CD4-positive, alpha-beta T cell (primary cell): ENCODE measurements at places on chromosomes 2 and 18.

- no peak for DNase-seq
Observed at GRCh38 chr2:29273004-29273684, 157.9 kb downstream of the CLIP4 start.

GRCh38 chr2:200397785-200398184 is 91.3 kb downstream of the SPATS2L start:
- no peak for DNase-seq

DNA sequence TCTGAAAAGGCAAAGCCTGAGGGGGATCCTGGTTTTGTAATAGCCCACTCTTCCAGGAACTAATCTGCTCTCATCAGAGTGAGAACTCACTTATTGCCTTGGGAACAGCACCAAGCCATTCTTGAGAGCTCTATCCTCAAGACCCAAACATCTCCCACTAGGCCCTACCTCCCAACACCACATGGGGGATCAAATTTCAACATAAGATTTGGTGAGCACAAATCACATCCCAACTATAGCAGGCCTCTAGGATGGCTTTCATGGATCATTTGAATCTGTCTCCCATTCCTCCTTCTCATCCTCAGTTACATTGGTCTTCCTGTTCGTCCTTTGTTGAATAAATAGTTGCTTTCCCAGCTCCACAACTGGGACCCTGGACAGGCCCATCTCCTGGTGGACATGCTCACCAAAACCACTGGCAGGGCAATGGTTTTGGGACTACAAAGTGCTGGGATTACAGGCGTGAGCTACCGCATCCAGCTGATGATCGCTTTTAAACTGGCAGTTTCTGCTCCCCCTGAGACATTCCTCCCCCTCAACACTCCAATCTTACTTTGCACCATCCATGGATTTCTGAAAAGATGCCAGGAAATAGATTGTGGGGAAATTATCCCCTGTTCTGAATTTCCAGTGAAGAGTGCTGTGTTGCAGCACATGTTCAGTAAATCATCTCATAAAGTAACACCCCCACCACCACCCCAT is 42.6 kb downstream of the MCFD2 start:
- DNase-seq = no peak

GRCh38 chr2:174681099-174682006 is 82.9 kb downstream of the CHRNA1 start:
- DNase-seq = no peak

- DNase-seq = no peak
Observed at GRCh38 chr18:52766002-52766545, 426.1 kb downstream of the DCC start.

DNA sequence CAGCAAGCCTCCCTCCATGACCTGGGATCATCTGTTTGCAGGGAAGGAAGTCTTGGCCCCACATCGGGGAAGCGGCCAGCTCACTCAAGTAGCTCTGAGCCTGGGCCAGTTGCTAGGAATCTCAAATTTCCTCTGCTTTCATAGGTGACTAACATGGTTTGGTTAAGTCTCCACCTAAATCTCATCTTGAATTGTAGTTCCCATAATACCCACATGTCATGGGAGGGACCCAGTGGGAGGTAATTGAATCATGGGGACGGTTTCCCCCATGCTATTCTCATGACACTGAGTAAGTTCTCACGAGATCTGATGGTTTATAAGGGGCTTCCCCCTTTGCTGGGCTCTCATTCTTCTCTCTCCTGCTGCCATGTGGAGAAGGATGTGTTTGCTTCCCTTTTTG is 75.2 kb downstream of the LBH start:
- DNase-seq = no peak

DNA sequence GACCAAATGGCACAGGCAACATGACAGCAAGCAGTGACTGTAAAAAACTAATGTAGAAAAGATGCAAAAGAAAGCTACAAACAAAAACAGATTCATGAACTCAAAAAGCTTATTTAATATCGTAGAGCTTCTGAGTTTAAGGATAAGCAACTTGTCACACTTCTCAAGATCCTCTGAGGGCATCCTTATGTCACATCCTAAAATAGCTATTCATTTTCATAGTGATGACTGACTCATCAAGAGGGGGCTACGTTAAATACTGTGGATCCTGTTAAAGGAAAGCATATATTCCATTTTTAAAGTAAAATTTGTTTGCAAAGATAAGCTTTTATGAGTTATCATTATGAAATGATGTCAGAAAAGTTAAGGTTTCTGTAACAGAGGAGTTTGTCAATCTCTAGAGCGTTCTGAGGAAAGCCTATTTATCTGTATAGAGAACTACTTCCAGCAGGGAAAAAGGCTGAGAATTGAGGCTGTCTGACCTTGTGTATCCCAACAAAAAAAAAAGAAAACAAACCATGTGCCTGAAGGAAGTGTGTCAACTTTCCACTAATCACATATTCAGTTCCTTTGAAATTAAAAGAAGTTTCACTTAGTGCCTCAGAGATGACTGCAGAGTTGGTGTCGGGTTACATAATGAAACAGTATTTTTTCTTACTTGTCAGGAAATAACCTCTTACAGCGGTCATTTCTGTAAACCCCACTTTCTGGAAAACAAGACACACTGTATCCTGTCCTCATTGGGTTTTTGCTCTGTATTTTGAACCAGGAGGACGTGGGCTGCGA is 115.5 kb downstream of the ESCO1 start:
- no peak for DNase-seq

GRCh38 chr2:218895759-218896500 is 15.3 kb downstream of the WNT10A start:
- DNase-seq = no peak

- DNase-seq = no peak
Observed at GRCh38 chr2:220455351-220455990, 828.0 kb downstream of the SLC4A3 start.

GRCh38 chr2:238426568-238427434 is at the start of gene ASB1:
TSS of gene ASB1 (plus strand) at chr2:238426927. CDS start at chr2:238427071, 144 bp downstream.
- peak; percentile 85 for DNase-seq

GRCh38 chr18:48565105-48565504 is 26.3 kb downstream of the CTIF start:
- no peak for DNase-seq

GRCh38 chr2:37612382-37612781 is 59.1 kb downstream of the CDC42EP3 start:
- no peak for DNase-seq

DNA sequence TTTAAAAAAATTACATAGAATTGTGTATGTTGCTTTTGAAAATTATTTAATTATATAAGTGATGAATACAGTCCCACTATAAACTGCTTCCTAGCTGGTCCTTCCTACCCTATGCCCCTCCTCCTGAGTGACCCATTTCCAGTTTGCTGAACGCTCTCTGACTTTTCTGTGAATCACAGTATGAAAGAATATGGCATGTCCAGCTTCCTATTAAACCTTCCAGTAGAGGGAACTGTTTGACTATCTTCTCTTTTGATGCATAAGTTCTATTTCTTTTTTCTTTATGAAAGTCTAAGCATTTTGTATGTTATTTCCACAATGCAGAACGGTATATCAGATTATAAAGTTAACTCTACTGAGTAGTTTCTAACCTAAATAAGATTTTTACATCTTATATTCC is 41.3 kb downstream of the PSMG2 start:
- DNase-seq = peak; percentile 59

- DNase-seq = no peak
Observed at GRCh38 chr2:172412984-172413492, 14.3 kb upstream of the ITGA6 start.

GRCh38 chr2:29056452-29056851 is 17.9 kb downstream of the PCARE start:
- no peak for DNase-seq

GRCh38 chr2:239272626-239273025 is 128.2 kb downstream of the HDAC4 start:
- DNase-seq = no peak

- DNase-seq = no peak
Observed at GRCh38 chr18:8757396-8757997, 52.1 kb downstream of the MTCL1 start.

DNA sequence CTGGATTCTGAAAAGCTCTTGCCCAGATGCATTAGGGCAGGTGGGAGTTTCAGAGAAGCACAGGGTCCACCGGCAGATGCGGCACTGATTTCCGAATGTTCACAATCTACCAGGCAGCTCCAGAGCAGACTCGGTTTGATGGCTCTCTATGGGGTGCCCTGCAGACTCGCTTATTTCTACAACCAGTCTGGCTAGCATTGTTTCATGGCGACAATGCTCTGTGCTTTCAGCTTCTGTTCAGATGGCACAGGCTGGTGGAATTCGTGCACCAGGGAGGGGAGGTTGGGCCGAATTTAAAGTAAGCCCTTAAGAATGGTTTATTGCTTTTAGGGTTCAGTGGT is 9.9 kb downstream of the MYT1L start:
- no peak for DNase-seq

- DNase-seq = no peak
Observed at GRCh38 chr18:45780568-45780967, 44.9 kb upstream of the SIGLEC15 start.

GRCh38 chr2:18630101-18630500 is 40.7 kb upstream of the NT5C1B start:
- no peak for DNase-seq

DNA sequence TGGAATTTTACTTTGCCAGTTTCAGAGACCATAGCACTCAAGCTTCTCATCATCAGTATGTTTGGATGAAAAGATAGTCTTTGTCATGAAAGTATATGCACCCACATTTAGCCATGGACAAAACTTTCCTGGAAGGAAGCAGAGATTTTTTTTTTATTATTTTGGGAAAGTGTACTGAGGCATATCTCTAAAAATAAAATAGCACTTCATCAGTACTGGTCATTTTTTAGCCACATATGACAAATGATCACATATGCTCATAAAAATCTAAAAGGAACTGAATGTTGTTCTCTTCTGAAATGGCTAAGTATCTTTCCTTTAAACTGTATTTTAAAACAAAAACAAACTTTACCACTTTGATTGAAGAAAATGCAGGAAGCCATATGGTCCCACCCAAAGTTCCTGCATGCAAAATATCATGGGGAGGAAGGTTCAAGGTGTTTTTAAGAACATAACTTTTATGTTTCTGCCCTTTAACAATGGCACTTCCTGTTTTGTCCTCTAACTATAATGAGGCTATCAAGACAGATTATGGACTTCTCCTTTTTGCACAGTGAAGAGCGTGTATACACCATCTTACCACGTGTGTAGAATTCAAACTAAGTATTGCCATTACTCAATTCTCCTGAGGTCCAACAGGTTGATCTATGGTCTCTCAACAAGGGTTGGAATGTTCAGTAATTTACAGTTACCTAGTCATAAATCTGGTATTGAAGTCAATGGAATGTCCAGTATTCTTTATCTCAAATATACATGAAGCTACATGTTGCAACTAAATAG is 77.1 kb upstream of the SLC39A10 start:
- no peak for DNase-seq

DNA sequence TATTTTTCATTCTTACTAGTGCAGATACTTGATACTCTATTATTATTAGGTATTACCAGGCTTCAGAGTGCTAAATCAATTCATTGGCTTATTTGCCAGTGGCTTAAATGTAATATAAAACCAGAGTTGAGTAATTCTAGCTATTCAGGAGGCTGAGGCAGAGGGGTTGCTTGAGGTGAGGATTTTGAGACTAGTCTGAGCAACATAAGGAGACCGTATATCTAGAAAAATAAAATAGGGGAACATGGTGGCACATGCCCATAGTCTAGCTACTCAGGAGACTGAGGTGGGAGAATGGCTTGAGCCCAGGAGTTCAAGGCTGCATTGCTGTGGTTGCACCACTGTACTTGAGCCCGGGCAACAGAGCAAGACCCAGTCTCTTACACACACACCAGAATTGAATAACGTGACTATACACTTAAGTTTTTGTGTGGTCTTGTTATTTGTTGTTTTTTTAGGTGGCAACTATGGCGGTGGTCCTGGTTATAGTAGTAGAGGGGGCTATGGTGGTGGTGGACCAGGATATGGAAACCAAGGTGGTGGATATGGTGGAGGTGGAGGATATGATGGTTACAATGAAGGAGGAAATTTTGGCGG is 4.8 kb downstream of the HNRNPA3 start:
- no peak for DNase-seq

DNA sequence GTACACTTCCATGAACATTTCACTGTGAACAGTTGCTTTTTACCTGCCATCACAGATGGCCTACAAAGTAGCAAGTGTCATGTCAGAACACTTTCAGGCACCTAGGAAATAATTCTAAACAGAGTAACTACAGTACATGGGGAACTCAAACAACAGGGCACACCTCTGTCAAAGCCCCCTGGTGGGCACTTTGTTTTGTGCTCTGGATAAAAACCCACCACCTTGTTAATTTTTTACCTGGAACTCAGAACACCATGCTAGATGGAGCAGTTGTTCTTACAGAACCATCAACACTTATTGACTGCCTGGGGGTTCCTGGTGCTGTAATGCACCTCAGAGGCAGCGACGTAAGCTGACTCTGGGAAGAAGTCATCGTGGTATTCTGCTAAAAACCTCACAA is 2.3 kb downstream of the MSL3B start:
- DNase-seq = no peak

DNA sequence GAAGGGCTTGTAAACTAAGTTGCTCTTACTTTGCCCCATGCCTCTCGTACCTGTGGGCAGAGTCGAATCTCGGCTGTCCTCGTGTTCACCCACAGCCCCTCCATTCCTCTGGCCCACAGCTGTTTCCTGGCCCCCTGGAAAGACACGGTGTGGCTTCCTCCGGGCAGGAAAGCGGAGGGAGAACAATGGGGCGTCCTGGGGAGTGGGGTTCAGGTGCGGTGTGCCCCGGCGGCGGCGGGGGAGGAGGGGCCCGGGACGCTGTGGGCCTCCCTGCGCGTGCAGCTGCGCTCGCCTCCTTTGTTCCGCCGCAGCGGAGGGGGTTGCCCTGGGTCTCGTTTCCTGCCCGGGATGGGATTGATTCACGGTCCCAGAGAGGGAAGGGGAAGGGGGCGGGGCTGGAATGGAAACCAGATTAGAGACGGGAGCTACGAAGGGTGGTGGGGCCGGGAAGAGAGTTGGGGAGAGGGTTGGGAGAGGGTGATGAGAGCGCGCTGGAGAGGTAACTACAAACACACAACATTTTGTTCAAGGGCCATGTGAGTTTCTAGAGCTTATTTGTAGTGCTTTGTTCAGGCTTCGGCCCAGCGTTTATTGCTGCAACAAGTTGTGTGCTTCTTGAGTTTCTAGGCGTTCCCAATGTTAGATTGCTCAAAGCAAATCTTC is 796 bp downstream of the MYO1B start:
- DNase-seq = peak; percentile 31

GRCh38 chr2:41916177-41916576 is 131.6 kb upstream of the PKDCC start:
- no peak for DNase-seq

DNA sequence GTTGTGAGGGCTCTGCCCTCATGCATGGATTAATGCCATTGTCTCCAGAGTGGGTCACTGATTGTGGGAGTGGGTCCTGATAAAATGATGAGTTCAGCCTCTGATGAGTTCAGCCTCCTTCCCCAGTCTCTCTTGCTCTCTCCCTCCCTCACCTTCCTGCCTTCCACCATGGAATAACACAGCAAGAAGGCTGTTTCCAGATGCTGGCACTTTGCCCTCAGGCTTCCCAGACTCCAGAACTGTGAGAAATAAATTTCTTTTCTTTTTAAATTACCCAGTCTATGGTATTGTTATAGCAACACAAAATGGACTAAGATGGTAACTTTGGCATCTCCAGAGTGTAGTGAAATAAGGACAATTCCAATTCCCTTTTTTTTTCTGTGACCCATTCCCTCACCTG is 47.1 kb upstream of the MAP4K3 start:
- DNase-seq = no peak

GRCh38 chr2:70349921-70350685 is 48.2 kb upstream of the FAM136A start:
- DNase-seq = no peak
